ENCODE measurements at places on chromosomes 2 and 18. TPM values are rescaled to one million over a fixed set of nuclear protein-coding genes. Genes with fewer than 3 reads are reported as not detected.
A peak's percentile ranks its signal among the peaks of the same experiment; 100 is the strongest.

Gene FBXO15
- not detected for total RNA-seq

Gene ILKAP
- 28.8 TPM for total RNA-seq

Gene CAVIN2
- total RNA-seq = 7.6 TPM

Gene PPP1R1C
- 1.5 TPM for total RNA-seq

- no peak for DNase-seq
These were observed 452.1 kb downstream of the TMX3 start for GRCh38 chr18:68262690-68263294.

- no peak for DNase-seq
These were observed 118.4 kb upstream of the DAPL1 start for GRCh38 chr2:158676696-158677095.

- no peak for DNase-seq
These were observed 25.6 kb downstream of the MARCHF7 start for GRCh38 chr2:159737917-159738296.

DNA sequence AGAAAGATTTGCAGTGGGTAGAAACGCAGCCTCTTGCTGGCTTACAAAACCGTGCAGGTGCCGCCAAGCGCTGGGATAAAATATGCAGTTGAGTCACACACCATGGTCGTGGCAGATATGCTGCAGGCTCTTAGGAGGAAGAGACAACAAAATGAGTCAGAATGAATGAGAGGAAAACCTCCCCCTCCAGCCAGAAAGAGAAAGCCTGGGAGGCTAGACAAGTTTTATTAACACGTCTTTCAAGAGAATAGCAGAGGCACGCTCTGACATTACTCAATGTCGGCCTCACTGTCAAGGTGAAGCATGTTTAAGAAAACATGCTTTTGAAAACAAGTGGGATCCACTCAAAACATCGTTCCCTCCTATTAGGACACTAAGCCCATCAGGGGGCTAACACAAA, 37.1 kb upstream of the ZCCHC2 start:
- peak; percentile 40 for DNase-seq

DNA sequence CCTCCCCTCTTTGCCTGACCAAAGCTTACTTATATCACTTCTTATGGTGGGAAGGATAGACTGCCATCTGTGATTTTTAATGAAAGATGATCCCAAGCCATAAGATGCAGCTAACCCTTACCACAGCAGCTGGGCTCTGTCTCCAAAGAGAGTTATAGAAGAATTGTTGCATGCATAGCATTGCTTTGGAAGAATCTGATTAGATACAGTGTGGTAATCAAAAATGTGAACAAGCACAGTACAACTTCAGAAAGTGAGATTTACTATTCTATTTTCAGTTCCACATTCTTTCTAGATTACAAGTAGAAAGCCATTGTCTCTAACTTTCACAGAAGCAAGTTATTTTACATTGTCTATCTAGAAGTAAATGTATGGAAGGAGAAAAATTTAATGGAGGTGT, 129.0 kb upstream of the ACVR2A start:
- DNase-seq = no peak

DNA sequence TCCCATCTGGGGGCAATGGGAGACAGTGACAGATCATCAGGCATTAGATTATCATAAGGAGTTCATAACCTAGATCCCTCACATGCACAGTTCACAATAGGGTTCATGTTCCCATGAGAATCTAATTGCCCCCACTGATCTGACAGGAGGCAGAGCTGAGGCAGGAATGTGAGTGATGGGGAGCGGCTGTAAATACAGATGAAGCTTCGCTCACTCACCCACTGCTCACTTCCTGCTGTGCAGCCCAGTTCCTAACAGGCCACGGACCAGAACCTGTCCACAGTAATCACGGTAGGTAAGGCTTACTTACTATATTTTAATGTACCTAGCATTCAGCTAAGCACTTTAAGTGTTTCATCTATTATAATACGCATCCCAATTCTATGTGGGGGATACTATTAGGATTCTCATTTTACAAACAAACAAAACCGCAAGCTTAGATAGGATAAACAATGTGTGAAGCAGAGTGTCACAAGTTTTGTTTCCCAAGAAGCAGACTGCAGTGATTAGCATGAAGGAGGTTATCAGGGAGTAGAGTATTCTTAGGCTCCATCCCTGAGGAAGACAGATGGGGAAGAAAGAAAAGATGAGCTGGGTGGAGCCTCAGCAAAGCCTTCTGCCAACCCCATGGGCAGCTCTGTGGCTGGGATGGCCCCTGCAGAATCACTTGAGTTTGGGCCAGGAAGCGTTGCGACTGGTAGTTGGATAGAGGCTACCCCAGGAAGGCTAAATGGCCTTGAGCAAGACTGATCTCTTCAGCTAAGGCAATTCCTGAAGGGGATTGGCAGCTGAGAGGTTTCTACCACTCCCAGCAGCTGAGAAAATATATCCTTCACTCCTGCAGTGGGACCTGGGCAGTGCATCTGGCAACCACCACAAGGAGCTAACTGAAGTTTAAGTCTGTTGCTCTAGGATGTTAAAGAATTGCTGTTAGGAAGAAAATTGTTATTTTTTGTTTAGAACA, 133.1 kb downstream of the MREG start:
- no peak for DNase-seq

GRCh38 chr18:44358402-44358801, 322.3 kb upstream of the SETBP1 start:
- no peak for DNase-seq

- no peak for DNase-seq
These were observed 9.9 kb downstream of the TNP1 start for GRCh38 chr2:216849987-216850386.

GRCh38 chr2:241340631-241341163, 15.4 kb upstream of the FARP2 start:
- no peak for DNase-seq

DNA sequence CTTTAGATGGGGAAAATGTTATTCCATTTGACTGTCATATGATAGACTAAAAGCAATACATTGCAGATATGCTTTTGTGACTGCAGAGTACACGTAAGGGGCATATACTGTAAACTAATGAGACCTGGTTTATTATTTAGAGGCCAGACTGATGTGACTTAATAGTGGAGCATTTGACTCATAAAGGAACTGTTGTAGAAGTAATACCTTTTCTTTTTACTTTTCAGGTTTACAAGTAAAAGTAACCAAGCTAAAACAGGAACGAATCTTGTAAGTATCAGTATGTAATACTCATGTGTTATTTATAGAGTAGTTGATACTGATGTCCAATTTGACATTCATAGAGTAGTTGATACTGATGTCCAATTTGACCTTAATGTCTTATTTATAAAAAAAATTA, 13.1 kb downstream of the RBBP8 start:
- DNase-seq = no peak

DNA sequence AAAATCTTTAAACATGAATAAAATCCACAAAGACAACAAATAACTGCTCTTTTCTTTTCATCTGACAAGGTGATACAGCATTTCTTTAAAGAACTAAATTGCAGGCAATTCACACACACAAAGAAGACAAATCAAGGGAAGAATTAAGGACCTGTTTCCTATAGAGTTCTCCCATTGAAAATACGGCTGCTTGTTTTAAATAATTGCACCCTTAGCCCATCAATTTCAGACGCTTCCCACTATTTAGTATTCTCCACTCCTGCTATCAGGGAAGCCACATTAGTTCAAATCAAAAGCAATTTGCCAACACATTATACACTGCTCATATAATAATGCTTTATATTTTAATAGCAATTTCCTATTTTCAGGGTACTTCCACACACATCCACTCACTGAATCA, 11.3 kb downstream of the CMPK2 start:
- DNase-seq = no peak

GRCh38 chr2:30287857-30288513, 56.7 kb downstream of the LBH start:
- no peak for DNase-seq

GRCh38 chr2:201858281-201859184, 52.2 kb downstream of the CDK15 start:
- no peak for DNase-seq

DNA sequence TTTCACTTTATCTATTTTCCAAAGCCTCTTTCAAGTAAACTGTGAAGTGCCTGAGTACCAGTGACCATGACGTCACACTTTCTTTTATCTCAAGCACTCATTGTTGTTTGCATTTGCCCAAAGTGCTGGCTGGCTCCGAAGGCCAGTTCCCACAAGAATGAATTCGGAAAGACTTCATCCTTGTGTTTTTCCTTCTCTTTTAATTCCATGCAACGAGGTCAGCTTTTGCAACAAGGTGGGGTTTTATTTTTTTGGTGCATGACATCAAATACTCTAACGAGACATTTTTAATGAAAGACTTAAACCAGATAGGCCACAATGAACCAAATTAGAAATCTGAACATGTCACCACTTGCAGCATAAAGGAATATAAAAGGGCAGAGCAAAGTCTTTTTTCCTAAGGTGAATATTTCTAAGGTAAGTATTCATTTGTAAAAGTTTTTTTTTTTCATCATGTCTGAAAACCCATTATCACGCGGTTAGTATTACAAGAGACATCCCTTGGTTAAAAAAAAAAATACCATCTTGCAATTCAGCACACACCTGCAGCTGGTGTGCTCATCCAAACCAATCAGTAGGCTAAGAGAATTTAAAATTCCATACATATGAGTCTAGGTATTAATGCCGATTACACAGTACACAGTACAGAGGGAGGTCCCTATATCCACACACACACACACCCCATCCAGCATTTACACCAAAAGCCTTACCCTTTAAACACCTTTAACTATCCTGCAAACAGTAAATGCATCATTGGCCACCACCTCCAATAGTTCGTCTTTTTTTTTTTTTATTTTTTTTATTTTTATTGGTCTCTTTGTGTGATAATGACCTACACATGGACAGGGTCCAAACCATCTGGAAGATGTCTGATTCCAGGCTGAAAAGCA, 2.3 kb downstream of the ARL4C start:
- no peak for DNase-seq

- no peak for DNase-seq
These were observed 172.9 kb upstream of the SOX11 start for GRCh38 chr2:5519286-5519685.
